ENCODE measurements at places on chromosomes 1 and 21. TPM values are rescaled to one million over a fixed set of nuclear protein-coding genes. Genes with fewer than 3 reads are reported as not detected.
A peak's percentile ranks its signal among the peaks of the same experiment; 100 is the strongest.

DNA sequence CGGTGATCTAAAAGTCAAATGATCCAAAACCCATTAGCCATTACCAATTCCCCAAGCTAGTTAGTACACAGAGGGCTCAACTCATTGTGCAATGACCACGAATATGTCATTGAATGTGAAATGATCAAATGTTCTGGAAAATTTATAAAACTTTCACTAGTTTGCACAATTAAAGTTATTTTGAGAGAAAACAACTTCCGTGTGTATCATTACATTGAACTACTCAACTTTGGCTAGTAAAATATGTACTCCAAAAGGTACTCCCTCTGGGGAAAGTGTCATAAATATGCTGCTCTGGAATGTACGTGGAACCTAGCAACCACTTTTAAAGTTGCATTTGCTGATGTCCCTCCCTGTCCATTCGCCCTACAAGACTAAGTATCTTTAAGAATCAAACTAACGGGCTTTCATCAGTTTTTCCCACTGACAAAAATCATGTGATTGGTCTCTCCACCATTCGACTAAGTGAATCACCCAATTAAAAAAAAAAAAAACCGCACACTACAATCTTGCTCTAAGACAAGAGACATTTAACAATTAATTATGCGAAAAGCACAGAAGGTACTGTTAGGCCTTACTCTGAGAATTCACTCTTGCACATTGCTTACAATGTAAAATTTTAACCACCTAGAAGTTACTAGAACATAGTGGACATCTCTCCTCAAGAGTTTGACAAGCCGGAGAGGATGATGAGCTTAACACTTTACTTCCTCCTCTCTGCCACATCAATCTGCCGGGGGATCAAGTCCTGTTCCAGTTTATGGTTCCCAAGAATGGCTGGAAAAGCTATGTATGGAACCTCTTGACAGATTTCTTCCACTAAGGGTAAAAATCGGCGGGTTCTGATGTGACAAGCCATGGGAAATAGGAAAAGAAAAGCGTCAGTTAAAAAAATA, 1.2 kb downstream of the ACBD3 start:
- H3K4me3 ChIP-seq: peak overlapping the region; percentile 79
- H3K4me1 ChIP-seq: peaks cover 6% of the 10 kb centered on the region
- no peak for DNase-seq
- no peaks in the 10 kb centered on the region for H3K27me3 ChIP-seq
- no peaks in the 10 kb centered on the region for H3K36me3 ChIP-seq

GRCh38 chr1:156083800-156084790, 1.8 kb upstream of the MEX3A start:
- no peak overlapping the region for H3K27ac ChIP-seq
- DNase-seq: no peak
- H3K36me3 ChIP-seq: no peaks in the 10 kb centered on the region
- no peaks in the 10 kb centered on the region for H3K27me3 ChIP-seq

HAO2 gene
- 0.12 TPM for total RNA-seq

- no peaks in the 10 kb centered on the region for H3K36me3 ChIP-seq
- H3K4me3 ChIP-seq: no peak overlapping the region
- H3K4me1 ChIP-seq: no peaks in the 10 kb centered on the region
- no peaks in the 10 kb centered on the region for H3K27me3 ChIP-seq
Observed at GRCh38 chr21:15976807-15977206, 247.0 kb downstream of the USP25 start.

GRCh38 chr21:35035116-35035515, 14.0 kb downstream of the RUNX1 start:
- no peaks in the 10 kb centered on the region for H3K27me3 ChIP-seq
- H3K27ac ChIP-seq: no peak overlapping the region
- H3K4me1 ChIP-seq: no peaks in the 10 kb centered on the region

- no peak for DNase-seq
- H3K27me3 ChIP-seq: no peaks in the 10 kb centered on the region
- H3K4me1 ChIP-seq: peaks cover 45% of the 10 kb centered on the region
Observed at GRCh38 chr1:1777583-1777899, 729 bp downstream of the NADK start.

- no peaks in the 10 kb centered on the region for H3K36me3 ChIP-seq
- H3K4me3 ChIP-seq: no peak overlapping the region
- no peak for DNase-seq
- H3K27me3 ChIP-seq: no peaks in the 10 kb centered on the region
- H3K4me1 ChIP-seq: no peaks in the 10 kb centered on the region
Observed at GRCh38 chr1:92691925-92692324, 93.0 kb downstream of the EVI5 start.

GRCh38 chr1:105072850-105073249, 1323.2 kb downstream of the AMY1C start:
- no peaks in the 10 kb centered on the region for H3K4me1 ChIP-seq
- no peaks in the 10 kb centered on the region for H3K36me3 ChIP-seq
- no peaks in the 10 kb centered on the region for H3K27me3 ChIP-seq

DNA sequence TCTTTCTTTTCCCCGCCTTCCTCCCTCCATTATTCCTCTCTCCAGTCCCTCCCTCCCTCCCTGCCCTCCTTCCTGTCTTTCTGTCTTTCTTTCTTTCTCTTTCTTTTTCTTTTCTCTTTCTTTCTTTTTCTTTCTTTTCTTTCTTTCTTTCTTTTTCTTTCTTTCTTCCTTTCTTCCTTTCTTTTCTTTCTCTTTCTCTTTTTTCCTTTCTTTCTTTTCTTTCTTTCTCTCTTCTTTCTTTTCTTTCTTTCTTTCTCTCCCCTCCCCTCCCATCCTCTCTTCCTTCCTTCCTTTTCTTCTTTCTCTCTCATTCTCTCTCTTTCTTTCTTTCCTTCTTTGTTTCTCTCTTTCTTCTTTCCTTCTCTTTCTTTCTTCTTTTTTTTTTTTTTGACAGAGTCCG, 402.2 kb upstream of the PLXNA2 start:
- no peaks in the 10 kb centered on the region for H3K36me3 ChIP-seq
- DNase-seq: no peak
- H3K27me3 ChIP-seq: no peaks in the 10 kb centered on the region
- no peak overlapping the region for H3K27ac ChIP-seq
- peaks cover 2% of the 10 kb centered on the region for H3K4me1 ChIP-seq

DNA sequence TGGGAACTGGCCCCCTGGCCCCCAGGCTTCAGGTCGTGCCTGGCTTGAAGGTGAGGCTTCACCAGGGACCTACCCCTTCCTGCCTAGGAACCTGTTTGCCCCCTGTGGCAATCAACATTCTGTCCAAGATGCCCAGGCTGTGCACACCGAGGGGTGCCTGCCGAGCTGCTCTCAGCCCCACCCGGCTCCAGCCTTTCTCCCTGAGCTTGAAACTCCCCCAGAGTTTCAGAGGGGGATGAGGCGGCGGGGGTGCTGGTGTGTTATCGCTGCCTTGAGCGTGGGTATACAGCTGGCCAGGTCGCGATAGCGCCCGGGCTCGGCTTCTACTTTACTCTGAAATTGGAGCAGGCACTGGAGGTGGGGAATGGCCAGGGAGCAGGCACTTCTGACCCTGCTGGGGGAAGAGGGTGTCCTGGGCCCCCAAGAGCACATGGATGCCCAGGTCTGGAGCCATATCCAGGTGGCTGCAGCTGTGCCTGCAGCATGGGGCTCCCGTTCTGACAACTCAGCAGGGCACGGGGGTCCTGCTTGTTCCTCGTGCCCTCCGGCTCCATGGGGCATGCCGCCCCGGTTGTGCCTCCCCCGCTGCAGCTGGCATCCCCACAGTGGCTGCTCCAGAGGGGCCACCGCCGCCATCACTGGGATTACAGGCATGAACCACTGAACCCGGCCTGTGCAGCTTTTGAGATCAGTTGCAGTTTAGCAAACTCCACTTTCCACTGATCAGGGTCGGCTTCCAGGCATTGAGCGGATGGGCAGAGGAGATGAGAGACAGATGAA, 29.8 kb downstream of the RYR2 start:
- no peaks in the 10 kb centered on the region for H3K27me3 ChIP-seq
- H3K4me3 ChIP-seq: no peak overlapping the region
- no peaks in the 10 kb centered on the region for H3K36me3 ChIP-seq
- no peak overlapping the region for H3K27ac ChIP-seq

DNA sequence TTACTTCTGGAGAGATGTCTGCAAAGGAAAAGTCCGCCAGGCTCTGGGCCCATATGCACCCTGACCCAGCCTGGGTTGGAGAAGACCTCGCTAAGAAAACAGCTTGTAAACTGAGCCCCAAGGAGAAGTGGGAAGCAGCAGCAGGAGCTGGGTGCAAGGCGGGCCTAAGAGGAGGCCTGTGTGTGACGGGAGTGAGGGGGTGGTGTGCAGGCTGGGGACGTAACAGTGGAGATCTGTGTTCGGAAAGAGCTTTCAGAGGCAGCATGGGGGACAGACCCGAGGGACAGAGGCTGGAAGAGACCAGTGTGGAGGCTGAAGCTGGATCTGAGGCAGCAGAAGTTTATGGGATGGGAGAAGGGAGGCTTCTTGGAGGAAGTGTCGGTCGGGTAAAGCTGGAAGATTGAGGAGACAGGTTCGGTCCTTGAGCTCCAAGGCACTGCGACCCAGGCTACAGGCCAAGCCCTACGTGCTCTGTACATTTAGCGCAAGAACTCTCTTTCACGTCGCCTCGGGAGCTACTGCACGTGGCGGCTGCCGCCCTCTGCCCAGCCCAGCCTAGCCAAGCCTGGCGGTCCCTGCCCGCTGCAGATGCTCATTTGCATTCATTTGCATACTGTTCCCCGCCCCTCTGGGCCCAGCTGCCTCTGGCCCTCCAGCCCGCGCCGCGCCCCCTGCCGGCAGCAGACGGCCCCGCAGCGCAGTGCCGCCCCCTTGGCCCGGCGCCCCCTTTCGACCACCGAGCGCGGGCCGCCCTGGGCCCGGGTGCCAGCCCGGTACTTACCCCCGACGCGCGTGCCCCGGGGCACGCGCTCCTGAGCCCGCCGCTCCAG, 6.3 kb downstream of the HPCA start:
- peaks cover 2% of the 10 kb centered on the region for H3K4me1 ChIP-seq
- peak overlapping the region; percentile 35 for H3K4me3 ChIP-seq
- no peaks in the 10 kb centered on the region for H3K36me3 ChIP-seq

- H3K27ac ChIP-seq: peak overlapping the region; percentile 52
- H3K36me3 ChIP-seq: no peaks in the 10 kb centered on the region
- peaks cover 19% of the 10 kb centered on the region for H3K4me1 ChIP-seq
- DNase-seq: no peak
- no peaks in the 10 kb centered on the region for H3K27me3 ChIP-seq
Observed at GRCh38 chr1:12539320-12539704, 78.7 kb downstream of the DHRS3 start.

NAV1 gene
- 6.2 TPM for total RNA-seq

- H3K27me3 ChIP-seq: no peaks in the 10 kb centered on the region
- H3K4me3 ChIP-seq: no peak overlapping the region
- no peak for DNase-seq
Observed at GRCh38 chr1:167617153-167618147, 12.6 kb upstream of the RCSD1 start.

DNA sequence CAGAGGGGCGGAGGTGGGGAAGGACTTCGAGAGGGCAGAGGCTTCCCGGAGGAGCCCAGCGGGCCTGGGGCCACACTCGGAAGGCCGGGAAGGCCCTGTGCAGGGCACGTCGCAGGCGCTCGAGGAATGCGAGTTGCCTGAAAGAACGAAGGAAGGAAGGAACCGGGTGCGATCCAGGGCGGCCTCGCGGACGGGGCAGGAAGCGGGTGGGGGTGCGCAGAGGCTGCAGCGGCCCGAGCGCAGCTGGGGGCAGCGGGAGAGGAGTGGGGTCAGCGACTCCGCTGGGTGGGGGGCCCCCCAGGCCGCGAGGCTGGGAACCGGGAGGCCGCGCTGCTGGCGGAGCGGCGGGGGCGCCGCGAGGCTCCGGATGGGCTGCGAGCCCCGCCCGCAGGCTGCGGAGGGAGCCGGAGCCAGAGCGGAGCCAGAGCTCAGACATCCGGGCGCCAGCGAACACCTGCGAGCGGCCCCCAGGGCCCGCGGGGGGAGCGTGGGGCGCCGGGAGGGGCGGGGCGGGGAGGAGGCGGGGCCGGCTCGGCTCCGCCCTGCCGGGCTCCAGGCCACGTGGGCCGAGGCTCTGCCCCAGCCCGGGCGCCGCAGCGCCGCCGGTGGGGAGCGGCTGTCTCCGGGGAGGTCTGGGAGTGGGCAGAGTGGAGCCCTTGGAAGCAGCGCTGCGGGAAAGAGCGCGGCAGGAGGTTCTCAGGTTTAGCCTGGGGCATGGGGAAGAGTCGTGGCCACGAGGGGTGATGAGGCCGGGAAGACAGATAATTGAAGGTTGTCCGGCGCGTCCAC, 4.6 kb downstream of the ID3 start:
- no peaks in the 10 kb centered on the region for H3K36me3 ChIP-seq
- no peaks in the 10 kb centered on the region for H3K27me3 ChIP-seq
- H3K27ac ChIP-seq: peak overlapping the region; percentile 85
- DNase-seq: peak; percentile 90
- peaks cover 9% of the 10 kb centered on the region for H3K4me1 ChIP-seq

GRCh38 chr1:203408486-203409481, 57.9 kb upstream of the FMOD start:
- H3K27me3 ChIP-seq: no peaks in the 10 kb centered on the region
- H3K4me3 ChIP-seq: no peak overlapping the region
- peak overlapping the region; percentile 48 for H3K27ac ChIP-seq
- peaks cover 27% of the 10 kb centered on the region for H3K4me1 ChIP-seq

GRCh38 chr1:207748737-207749528, 2.9 kb upstream of the CD46 start:
- DNase-seq: no peak
- no peak overlapping the region for H3K4me3 ChIP-seq
- no peak overlapping the region for H3K27ac ChIP-seq
- no peaks in the 10 kb centered on the region for H3K27me3 ChIP-seq

DNA sequence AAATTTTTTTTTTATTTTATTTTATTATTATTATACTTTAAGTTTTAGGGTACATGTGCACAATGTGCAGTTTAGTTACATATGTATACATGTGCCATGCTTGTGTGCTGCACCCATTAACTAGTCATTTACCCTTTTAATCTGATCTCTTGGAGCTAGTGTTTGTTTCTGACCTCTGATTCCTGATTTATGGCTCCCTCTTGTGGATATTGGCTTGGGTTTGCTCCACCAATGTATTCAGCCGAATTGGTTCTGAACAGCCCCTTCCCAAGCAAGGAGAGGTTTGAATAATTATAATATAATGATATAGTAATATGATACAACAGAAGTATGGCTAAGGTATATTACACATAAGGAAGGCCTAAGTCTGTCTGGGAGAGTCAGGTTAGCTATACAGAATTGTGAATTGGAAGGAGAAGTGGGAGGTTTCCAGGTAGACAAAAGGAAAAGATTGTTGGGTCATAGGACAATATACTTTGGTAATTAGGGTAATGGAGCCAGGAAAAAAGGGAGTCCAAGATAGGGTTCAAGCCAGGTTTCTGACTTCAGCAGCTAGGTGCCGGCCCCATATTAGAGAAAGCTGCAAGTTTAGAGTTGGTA, 53.1 kb upstream of the HMCN1 start:
- no peaks in the 10 kb centered on the region for H3K36me3 ChIP-seq
- no peaks in the 10 kb centered on the region for H3K27me3 ChIP-seq
- no peak overlapping the region for H3K4me3 ChIP-seq
- H3K4me1 ChIP-seq: no peaks in the 10 kb centered on the region

GRCh38 chr1:221381910-221382623, 359.8 kb downstream of the DUSP10 start:
- DNase-seq: no peak
- H3K27me3 ChIP-seq: no peaks in the 10 kb centered on the region
- H3K27ac ChIP-seq: no peak overlapping the region
- no peak overlapping the region for H3K4me3 ChIP-seq
- no peaks in the 10 kb centered on the region for H3K4me1 ChIP-seq

GRCh38 chr1:21666576-21667320, 2.4 kb downstream of the RAP1GAP start:
- H3K27me3 ChIP-seq: no peaks in the 10 kb centered on the region
- H3K36me3 ChIP-seq: no peaks in the 10 kb centered on the region
- no peak for DNase-seq
- no peak overlapping the region for H3K27ac ChIP-seq
- H3K4me1 ChIP-seq: peaks cover 7% of the 10 kb centered on the region
- no peak overlapping the region for H3K4me3 ChIP-seq

CLCA1 gene
- not detected for total RNA-seq

GRCh38 chr21:24276204-24276603, 1331.1 kb downstream of the MRPL39 start:
- no peak for DNase-seq
- H3K27ac ChIP-seq: no peak overlapping the region
- H3K36me3 ChIP-seq: no peaks in the 10 kb centered on the region
- no peaks in the 10 kb centered on the region for H3K4me1 ChIP-seq
- H3K4me3 ChIP-seq: no peak overlapping the region

GRHL3 gene
- total RNA-seq: 0.48 TPM
